Activated T-cell treated with anti-CD3 and anti-CD28 coated beads, Interleukin-2, amount 50 U/mL, for 72 hours (primary cell): ENCODE measurements at places on chromosomes 11 and 22.

DNA sequence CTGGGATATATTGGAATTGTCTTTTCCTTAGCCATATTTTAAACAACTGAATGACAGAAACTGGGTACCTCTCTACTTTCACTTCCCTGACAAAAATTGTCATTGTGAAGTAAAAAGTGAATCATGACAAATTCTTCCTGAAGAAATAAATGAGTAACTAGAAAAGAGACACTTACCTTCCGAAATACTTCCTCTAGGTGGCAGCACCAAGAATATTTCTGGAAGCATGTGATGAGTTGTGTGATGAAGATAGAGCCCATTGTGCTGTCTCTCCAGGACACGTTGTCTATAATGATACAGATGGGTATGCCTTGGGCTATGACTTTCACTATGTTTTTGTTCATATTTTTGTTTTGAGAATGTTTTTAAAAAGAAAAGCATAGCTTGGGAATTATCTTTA lies 21.5 kb downstream of the CASP4 start:
- DNase-seq = peak; percentile 37

DNA sequence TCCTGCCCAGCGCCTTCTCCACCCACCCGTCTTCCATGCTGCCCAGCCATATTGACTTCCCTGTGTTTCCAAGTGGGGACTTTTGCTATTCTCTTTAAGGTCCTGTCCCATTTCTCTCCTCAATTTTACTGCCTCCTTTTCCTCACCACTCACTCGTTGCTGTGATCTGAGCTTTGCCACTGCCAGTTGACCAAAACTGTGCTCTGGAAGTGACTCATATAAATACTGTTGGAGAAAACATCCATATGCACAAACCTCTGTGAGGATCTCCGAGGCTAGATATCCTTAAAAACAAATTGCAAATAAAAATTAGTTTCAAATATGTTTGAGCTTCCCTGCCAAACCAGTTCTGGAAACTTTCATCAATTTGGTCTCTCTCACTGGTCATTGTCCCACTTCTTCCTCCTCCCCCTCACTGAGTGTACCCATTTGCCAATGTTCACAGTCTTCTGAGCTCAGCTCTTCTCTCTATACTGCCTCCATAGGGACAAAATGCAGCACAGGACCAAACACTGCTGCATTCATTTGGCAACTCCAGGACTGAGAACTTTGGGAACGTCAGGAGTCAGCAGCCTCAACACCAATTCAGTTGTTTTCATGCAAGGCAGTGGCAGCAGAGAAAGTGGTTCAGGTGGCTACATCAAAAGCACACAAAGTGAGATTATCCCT lies 34.0 kb upstream of the MMP13 start:
- no peak for DNase-seq

DNA sequence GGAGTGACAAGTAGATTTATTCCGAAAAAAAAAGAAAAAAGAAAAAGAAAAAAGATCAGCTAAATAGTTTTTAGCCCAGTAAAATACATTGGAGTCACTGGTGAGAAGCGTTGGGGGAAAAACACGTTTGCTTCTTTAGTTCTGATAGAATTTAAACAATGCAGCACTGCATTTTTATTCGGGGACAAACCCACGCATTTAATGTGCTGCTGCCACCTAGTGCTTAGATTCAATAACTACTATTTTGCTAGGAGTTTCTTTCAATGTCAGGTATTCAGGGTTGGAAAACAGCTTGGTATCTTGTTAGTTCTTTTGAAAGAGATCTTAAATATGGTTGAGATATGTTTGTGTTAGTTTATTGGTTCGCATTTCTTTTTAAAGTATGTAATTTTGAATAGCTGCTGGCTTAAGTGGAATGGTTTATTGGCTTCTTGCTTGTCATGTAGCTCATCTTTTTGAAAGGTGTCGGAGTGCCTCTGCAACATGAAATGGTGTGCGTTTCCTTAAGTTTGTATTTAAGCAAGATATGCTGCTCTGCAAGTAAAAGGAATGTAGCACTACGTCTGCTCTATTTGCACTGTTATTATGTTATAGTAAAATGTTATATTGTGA lies 41.9 kb downstream of the SVIP start:
- peak; percentile 18 for DNase-seq

DNA sequence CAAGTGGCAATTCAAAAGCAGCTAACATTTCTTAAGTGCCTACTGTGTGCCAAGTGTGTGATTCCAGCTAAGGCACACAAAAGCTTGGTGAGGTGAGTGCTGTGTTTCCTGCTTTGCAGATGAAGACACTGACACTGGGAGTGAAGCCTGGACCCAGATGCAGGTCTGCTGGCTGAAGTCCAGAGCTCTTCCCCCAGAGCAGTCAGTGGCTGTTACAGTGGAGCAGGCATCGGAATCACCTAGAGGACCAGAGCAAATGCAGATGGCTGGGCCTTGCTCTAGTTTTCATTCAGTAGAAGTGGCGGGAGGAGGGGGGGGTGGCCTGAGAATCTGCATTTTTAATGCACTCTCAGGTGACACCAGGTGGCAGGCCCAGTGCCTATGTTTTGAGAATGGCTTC lies 342.3 kb downstream of the CADM1 start:
- no peak for DNase-seq
